ENCODE measurements at places on chromosomes 12 and 14.

DNA sequence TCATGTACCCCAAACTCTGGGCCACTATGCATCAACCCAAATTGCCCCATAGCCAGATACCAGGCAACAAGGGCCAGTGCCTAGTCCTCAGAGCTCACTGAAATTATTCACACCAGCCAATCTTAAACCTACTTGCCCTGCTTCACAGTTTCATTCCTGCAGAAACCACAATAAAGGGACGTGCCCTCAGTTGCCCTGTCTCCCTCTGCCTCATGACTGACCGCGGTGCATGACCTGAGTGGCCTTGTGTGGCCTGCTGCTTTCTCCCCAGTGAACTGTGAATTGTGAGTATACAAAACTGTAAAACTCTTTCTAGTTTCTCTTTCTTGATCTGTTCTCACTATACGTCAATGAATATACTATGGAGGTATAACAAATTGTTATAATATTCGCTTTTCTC, 490.9 kb upstream of the MIS18BP1 start:
- DNase-seq, result no peak
- H3K36me3 ChIP-seq, result no peaks in the 10 kb centered on the region
- no peaks in the 10 kb centered on the region for H3K27me3 ChIP-seq
- H3K4me3 ChIP-seq, result no peak overlapping the region

DNA sequence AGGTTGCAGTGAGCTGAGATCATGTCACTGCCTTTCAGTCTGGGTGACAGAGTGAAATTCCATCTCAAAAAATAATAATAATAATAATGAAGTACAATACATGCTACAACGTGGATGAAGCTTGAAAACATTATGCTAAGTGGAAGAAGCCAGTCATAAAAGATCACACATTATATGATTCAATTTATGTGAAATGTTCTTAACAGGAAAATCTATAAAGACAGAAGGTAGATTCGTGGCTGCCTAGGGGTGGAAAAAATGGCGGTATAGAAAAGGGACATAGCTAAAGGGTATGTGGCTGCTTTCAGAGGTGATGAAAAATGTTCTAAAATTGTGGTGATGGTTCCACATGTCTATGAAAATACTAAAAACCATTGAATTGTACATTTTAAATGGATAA, 41.0 kb upstream of the AMIGO2 start:
- H3K4me3 ChIP-seq, result no peak overlapping the region
- no peak overlapping the region for H3K27ac ChIP-seq
- no peak for DNase-seq
- no peaks in the 10 kb centered on the region for H3K27me3 ChIP-seq

GRCh38 chr14:100364403-100364802, 41.3 kb downstream of the SLC25A47 start:
- H3K4me1 ChIP-seq, result no peaks in the 10 kb centered on the region
- H3K4me3 ChIP-seq, result no peak overlapping the region

DNA sequence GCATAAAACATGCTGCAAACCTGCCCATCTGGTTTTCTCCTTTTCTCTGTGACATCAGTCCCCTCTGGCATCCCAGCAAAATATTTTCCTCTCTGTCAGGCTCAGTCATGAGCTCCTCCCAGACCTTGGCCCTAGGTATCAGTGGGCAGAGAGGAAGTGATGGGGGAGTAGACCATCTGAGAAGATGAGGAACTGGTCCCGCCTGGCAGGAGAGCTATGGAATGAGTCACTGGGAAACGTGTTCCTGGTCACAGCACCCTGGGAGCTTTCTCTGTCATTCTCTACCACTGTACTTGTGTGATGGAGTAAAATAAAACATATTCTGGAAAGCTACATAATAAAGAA, 5.0 kb upstream of the SRSF9 start:
- DNase-seq, result no peak
- H3K4me1 ChIP-seq, result peaks cover 50% of the 10 kb centered on the region
- H3K36me3 ChIP-seq, result no peaks in the 10 kb centered on the region
- no peak overlapping the region for H3K27ac ChIP-seq
- peaks cover 7% of the 10 kb centered on the region for H3K27me3 ChIP-seq

DNA sequence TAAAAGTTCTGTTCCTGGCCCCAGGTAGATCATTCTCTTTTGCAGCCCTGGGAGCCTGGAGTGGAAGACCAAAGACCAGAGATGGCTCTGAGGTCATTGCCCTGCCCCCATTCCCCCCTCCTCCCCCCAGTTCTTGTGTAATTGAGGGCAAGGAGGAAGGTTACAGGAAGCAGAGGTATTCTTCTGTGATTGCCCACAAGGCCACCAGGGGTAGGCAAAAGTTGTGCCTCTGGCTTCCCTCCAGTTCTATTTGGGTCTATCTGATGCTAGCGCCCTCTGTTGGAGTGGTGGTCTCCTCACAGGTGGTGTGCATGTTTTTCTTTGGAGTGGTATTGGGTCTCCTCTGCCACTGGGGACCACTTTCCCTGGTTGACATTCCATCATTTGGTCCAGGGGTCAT, 41.2 kb upstream of the CRY1 start:
- no peak overlapping the region for H3K4me3 ChIP-seq
- no peaks in the 10 kb centered on the region for H3K36me3 ChIP-seq
- H3K27ac ChIP-seq, result no peak overlapping the region
- H3K27me3 ChIP-seq, result peaks cover 5% of the 10 kb centered on the region

DNA sequence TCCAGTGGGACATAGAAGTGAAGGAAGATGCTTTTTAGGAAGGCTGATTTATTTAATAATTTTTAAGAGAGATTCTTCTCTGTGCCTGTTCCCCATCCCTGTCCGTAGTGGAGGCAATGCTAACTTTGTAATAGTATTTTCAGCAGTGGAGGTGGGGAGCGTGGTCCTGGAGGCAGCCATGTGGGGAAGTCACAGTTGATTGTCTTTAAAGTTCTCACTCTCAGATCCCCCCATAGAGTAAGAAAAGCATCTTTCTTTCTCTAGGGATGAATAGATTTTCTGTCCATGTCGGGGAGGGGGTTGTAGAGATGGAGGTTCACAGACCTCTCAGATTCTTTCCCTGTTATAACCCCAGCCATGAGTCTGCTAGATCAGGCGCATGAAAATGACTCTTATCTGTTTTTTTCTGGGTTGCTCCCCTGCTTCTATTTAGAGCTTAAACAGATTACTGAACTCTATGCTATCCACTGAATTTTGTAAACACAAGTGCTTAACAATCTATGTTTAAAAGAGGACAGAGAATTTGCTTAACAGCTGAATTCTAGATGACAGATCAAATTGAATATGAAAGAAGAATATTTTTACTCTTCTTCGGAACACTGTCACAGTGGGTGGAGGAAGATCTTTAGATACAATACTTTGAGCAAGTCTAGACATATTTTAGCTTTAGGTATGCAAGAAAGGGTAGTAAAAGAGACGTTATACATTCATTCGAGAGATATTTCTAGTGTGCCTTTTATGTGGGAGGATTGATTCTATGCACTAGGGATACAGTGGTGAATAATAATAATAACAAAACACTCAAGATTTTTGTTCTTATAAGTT, 25.3 kb downstream of the TMEM117 start:
- no peaks in the 10 kb centered on the region for H3K36me3 ChIP-seq
- H3K27me3 ChIP-seq, result peaks cover 4% of the 10 kb centered on the region
- DNase-seq, result no peak
- H3K4me1 ChIP-seq, result peaks cover 40% of the 10 kb centered on the region
- no peak overlapping the region for H3K27ac ChIP-seq

- H3K27me3 ChIP-seq, result peaks cover 21% of the 10 kb centered on the region
- DNase-seq, result peak; percentile 67
- no peaks in the 10 kb centered on the region for H3K4me1 ChIP-seq
- H3K36me3 ChIP-seq, result no peaks in the 10 kb centered on the region
- no peak overlapping the region for H3K27ac ChIP-seq
These were observed 1519.3 kb upstream of the TMEM132C start for GRCh38 chr12:126747530-126748149.

GRCh38 chr14:65564370-65564769, 151.8 kb downstream of the FUT8 start:
- H3K36me3 ChIP-seq, result peaks cover 4% of the 10 kb centered on the region
- H3K27ac ChIP-seq, result no peak overlapping the region
- H3K4me1 ChIP-seq, result no peaks in the 10 kb centered on the region
- no peak overlapping the region for H3K4me3 ChIP-seq

DNA sequence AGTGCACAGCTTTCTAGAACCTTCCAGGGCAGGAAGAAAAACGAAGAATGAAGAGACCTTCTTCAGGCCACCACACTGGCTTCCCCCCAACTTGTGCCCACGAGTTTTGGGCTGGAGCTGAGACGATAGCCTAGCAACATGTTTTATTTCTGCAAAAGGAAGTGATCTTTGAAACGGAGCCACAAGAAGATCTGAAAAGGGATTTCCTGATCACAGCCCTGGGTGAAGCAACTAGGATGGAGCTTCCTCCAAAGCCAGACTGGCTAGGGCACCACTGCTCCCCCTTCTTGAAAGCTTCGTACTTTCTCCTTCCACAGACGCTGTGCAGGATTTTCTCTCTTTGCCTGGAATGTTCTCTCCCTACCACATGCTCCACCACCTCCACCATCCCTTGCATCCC, 418.3 kb downstream of the MED13L start:
- no peaks in the 10 kb centered on the region for H3K36me3 ChIP-seq
- H3K4me3 ChIP-seq, result no peak overlapping the region
- peaks cover 6% of the 10 kb centered on the region for H3K27me3 ChIP-seq
- H3K4me1 ChIP-seq, result peaks cover 37% of the 10 kb centered on the region
- H3K27ac ChIP-seq, result no peak overlapping the region

GRCh38 chr14:100658181-100658886, 68.4 kb upstream of the DLK1 start:
- peaks cover 70% of the 10 kb centered on the region for H3K4me1 ChIP-seq
- H3K4me3 ChIP-seq, result no peak overlapping the region
- no peak for DNase-seq
- peaks cover 17% of the 10 kb centered on the region for H3K27me3 ChIP-seq
- no peaks in the 10 kb centered on the region for H3K36me3 ChIP-seq

DNA sequence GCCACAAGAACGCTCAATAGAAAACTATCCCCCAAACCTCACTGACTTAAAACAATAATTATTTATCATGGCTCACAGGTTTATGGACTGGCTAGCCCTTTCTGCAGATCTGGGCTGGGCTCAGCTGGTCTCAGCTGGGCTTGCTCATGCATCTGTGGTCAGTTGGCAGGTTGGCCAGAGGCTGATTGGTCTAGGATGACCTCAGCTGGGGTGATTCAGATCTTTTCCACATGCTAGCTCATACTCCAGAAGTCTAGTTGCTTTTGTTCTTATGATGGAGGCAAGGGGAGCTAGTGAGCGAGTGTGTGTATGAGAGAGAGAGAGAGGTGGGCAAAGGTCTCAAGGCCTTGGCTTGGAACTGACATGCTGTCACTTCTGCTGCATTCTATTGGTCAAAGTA, 181.2 kb upstream of the NRXN3 start:
- DNase-seq, result no peak
- peak overlapping the region; percentile 80 for H3K27ac ChIP-seq
- peaks cover 4% of the 10 kb centered on the region for H3K27me3 ChIP-seq
- H3K4me1 ChIP-seq, result peaks cover 46% of the 10 kb centered on the region

DNA sequence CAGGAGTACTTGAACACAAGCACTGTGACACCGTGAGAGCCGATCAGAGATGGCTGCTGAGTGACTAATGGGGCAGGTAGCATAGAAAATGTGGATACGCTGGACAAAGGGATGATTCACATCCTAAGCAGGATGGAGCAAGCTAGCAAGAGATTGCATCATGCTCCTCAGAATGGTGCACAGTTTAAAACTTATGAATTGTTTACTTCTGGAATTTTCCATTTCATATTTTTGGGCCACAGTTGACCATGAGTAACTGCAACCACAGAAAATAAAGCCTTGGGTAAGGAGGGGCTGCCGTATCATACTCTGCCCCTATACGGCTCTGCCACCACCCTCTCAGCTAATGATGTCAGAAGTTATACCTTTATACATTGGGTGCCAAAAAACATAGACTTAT, 23.3 kb upstream of the MARK3 start:
- H3K27ac ChIP-seq, result no peak overlapping the region
- peaks cover 13% of the 10 kb centered on the region for H3K27me3 ChIP-seq
- peaks cover 10% of the 10 kb centered on the region for H3K36me3 ChIP-seq
- no peak overlapping the region for H3K4me3 ChIP-seq
- no peak for DNase-seq

GRCh38 chr12:11947213-11947612, 123.5 kb upstream of the BCL2L14 start:
- H3K36me3 ChIP-seq, result no peaks in the 10 kb centered on the region
- DNase-seq, result no peak
- peaks cover 10% of the 10 kb centered on the region for H3K4me1 ChIP-seq
- no peak overlapping the region for H3K27ac ChIP-seq

GRCh38 chr12:120833849-120834248, 70.3 kb downstream of the SPPL3 start:
- no peaks in the 10 kb centered on the region for H3K27me3 ChIP-seq
- H3K4me3 ChIP-seq, result no peak overlapping the region
- DNase-seq, result no peak
- peaks cover 25% of the 10 kb centered on the region for H3K4me1 ChIP-seq

- H3K36me3 ChIP-seq, result no peaks in the 10 kb centered on the region
- DNase-seq, result no peak
These were observed 50.3 kb downstream of the KCNA1 start for GRCh38 chr12:4960030-4960429.

DNA sequence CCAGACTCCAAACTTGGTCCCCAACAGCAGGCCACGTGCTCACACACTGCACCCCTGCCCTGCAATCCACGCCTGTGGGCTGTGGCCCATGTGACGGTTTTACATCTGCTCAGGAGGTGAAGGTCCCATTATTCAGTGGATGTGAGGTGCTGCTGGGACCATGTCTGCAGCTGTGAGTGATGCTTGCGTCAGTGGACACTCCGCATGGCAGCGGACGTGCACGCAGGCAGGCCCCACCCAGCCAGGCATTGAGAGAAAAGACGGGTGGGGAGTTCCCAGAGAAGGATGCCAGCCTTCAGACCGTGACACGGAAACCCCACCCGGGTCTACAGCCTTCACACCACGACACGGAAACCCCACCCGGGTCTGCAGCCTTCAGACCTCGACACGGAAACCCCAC, 67.6 kb downstream of the NOC4L start:
- H3K27me3 ChIP-seq, result peaks cover 60% of the 10 kb centered on the region
- H3K27ac ChIP-seq, result no peak overlapping the region
- H3K36me3 ChIP-seq, result no peaks in the 10 kb centered on the region

GRCh38 chr14:20609215-20610001, 18.2 kb upstream of the RNASE12 start:
- H3K27ac ChIP-seq, result no peak overlapping the region
- H3K4me1 ChIP-seq, result no peaks in the 10 kb centered on the region
- peak; percentile 66 for DNase-seq
- no peaks in the 10 kb centered on the region for H3K36me3 ChIP-seq
- H3K4me3 ChIP-seq, result no peak overlapping the region

DNA sequence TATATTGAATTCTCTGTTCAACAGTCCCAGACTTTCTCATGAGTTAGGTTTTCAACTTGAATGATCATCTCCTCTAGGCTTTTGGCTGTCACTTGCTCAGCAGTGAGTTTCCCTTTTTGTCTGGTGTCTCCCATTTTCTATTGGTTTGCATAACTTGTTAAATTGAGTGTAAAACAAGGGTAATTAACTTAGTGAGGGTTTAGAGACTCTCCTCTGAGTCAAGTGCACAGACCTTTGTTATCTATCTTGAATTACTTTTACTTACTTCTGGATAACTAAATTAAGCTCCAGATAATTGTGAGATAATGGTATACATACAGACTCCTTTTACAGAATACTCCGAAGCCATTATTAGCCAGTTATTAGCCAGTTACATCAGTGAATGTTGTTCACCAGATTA, 22.0 kb downstream of the MLXIP start:
- peaks cover 2% of the 10 kb centered on the region for H3K27me3 ChIP-seq
- no peak for DNase-seq

GRCh38 chr14:102920273-102920997, 2.0 kb upstream of the AMN start:
- no peaks in the 10 kb centered on the region for H3K36me3 ChIP-seq
- DNase-seq, result no peak
- H3K4me3 ChIP-seq, result no peak overlapping the region
- H3K27me3 ChIP-seq, result peaks cover 5% of the 10 kb centered on the region
- no peak overlapping the region for H3K27ac ChIP-seq

GRCh38 chr12:26331960-26332359, 136.6 kb downstream of the SSPN start:
- H3K4me3 ChIP-seq, result no peak overlapping the region
- no peak for DNase-seq
- H3K4me1 ChIP-seq, result peaks cover 36% of the 10 kb centered on the region
